B cell (primary cell): ENCODE measurements at places on chromosomes 3 and 15.

- peak; percentile 8 for DNase-seq
Observed at GRCh38 chr3:81302045-81302444, 459.4 kb downstream of the GBE1 start.

DNA sequence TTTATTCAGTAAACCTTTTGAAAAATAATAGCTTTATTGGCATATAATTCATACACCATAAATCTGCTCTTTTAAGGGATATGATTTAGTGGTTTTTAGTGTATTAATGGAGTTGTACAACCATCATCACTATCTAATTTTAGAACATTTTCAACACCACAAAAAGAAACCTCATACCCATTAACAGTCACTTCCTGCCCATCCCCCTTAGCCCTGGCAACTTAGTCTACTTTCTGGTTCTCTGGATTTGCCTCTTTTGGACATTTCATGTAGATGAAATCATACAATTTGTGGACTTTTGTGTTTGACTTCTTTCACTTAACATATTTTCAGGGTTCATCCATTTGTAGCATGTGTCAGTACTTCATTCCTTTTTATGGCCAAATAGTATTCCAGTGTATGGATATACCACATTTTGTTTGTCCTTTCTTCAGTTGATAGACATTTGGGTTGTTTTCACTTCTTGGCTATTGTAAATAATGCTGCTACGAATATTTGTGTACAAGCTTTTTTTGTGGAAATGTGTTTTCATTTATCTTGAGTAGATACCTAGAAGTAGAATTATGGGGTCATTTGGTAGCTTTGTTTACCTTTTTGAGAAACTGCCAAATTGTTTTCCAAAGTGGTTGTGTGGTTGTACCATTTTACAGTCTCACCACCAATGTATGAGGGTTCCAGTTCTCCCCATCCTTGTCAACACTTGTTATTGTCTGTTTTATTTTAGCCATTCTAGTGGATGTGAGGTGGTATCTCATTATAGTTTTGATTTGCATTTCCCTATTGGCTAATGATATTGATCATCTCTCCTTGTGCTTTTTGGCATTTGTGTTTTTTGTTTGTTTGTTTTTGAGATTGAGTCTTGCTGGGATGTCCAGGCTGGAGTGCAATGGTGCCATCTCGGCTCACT, 45.8 kb downstream of the SMAD3 start:
- peak; percentile 63 for DNase-seq

DNA sequence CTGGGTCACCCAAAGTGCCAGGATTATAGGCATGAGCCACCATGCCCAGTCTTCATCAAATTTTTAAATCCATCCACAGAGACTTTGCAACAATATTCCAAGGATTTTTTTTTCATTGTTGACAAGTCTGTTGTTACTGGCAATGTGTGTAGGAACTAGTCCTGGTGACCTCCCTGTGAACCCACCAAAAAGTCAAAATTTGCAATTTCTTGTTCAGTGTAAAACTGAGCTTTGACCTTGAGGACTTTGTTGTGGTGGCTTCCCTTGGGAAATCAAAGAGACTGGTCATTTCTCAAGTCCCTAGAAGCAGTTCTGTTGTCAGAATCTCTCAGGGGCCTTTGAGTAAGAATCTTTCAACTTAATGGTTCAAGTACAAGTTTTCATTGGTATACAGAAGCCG, 36.9 kb upstream of the COL8A1 start:
- no peak for DNase-seq

GRCh38 chr3:122576174-122576940, 1.1 kb upstream of the PARP15 start:
- DNase-seq: peak; percentile 96

GRCh38 chr3:49673121-49673714, 933 bp upstream of the APEH start:
- no peak for DNase-seq

DNA sequence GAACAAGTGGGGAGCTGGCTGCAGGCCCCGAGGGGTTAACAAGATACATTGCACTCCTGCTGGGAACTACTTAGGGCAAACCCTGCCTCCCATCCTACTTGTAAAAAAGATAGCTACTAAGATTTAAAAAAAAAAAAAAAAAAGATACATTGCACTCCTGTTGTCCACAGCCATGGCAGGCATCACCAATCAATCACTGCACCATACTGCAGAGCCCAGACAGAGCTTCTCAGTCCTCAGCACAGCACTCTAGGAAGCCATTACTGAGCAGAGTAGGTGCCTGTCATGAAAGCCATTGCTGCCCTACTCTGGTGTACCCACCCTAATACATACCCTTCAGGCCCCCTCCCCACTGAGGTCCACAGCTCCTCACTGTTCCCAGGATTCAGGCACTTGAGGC, 64.8 kb downstream of the RASGRF1 start:
- DNase-seq: no peak

DNA sequence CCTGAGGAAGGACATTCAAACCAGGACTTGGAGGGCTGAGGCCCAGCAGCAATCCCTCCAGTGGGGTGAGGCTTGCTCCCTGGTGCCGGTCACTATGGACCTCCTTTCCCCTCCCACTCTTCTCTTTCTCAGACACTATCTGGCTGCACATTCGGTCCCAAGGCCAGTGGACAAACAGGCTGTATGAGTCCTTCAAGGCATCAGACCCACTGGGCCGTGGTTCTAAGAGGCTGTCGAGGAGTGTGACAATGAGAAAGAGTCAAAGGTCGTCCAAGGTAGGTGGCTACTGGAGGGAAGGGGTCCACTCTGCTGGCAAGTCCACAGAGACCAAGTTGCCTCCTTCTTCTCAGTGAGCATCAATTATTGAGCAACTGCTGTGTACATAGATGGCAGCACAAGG, 28.0 kb downstream of the NOX5 start:
- DNase-seq: no peak

DNA sequence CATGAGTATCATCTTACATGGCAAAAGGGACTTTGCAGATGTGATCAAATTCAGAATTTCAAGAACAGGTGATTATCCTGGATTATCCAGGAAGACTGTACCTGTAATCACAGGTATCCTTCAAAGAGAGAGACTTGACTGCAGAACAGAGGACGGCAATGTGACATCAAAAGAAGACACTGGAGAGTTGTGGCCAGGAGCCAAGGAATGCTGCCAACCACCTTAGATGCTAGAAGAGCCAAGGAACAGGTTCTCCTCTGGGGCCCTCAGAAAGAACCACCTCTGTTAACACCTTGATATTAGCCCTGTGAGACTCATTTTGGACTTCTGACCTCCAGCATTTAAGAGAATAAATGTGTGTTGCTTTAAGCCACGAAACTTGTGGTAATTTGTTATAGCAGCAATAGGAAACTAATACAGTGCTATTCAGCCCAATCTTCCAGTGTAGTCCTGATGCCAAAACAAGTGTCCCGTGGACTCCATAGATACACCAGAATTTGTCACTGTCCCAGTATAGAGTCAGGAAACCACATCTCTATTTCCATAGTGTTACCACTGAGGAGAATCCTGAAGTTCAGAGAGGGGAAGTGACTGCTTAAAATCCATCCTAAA, 330.6 kb upstream of the TLE3 start:
- no peak for DNase-seq

DNA sequence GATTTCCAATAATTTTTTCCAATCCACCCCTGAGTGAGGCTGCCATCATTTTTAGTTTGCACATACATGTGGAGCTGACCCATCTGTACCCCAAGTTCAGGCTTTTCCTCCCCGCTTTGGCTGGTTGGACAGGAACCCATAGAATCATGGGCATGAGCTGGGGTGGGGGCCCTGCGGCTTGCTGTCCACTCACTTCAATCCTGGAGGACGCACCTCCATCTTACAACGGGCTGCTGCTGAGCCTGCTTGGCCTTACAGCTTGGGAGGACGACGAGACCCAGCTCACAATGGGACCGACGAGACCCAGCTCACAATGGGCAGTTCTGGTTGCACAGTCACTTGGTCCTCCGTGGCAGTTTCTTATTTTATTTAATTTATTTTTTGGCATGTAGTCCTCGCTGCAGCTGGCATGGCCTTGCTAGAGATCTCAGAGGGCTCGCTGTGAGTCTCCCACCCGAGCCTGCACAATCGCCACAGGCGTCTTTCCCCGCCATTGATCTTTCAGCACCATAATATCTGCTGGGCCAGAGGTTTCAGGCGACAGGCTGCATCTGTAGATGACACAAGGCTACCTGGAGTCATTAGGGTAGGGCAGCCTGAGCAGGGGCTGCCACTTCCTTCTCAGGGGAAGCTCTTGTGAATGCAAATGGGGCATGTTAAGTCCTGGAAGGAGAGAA, 19.6 kb upstream of the EPHB3 start:
- no peak for DNase-seq

GRCh38 chr3:16359331-16359730, 94.3 kb downstream of the OXNAD1 start:
- peak; percentile 16 for DNase-seq

DNA sequence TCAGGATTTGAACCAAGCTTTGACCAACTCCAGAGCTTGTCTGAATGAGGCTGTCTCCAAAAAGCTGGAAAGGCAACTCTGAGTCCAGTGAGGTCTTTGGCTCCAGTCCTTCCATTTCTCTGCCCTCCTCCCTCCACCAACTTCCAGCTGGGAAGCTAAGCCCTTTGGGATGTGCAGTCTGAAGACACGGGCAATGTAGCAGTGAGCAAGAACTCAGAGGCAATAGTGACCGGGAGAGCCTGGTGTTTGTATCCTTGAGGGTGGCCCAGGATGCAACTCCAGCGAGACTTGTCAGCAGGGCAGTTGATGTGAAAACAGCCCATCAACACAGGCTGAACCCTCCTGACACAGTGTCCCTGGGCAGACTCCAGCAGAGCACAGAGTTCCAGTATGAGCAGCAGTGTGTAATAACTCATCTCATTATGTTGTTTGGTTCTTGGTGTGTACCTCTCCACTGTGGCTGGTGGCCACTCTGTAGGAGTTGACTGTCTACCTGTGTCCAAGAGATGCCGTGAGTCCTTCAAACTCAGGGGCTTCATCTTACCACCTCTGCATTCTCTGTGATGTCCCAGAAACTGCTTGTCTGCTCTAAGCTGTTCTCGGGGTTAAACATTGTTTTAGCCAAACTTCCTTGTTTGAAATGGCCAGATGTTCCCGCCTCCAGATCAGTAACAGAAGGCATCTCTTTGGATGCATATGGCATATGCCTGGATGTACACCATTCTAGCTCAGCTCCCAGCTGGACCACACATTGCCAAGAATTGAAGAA, 6.6 kb downstream of the CDCP1 start:
- DNase-seq: no peak

GRCh38 chr3:50708620-50709019, 33.9 kb downstream of the DOCK3 start:
- no peak for DNase-seq

DNA sequence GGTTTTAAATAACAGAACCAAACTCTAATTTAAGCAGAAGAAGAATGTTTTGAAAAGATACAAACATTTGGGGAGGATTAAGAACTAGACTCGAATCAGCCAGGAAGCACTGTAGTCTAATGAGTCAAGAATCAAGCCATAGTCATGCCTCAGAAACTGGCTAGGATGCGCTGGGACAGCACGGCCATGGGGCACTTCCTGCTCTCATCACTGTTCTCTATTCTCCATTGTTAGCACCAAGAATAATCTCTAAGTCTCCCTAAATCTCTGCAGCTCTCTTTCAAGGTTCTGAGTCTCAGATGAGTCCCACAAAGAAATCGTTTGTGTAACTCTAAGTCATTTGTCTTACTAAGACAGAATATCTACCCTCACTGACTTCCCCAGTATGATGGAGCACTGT, 399.0 kb upstream of the KCNMB2 start:
- no peak for DNase-seq

DNA sequence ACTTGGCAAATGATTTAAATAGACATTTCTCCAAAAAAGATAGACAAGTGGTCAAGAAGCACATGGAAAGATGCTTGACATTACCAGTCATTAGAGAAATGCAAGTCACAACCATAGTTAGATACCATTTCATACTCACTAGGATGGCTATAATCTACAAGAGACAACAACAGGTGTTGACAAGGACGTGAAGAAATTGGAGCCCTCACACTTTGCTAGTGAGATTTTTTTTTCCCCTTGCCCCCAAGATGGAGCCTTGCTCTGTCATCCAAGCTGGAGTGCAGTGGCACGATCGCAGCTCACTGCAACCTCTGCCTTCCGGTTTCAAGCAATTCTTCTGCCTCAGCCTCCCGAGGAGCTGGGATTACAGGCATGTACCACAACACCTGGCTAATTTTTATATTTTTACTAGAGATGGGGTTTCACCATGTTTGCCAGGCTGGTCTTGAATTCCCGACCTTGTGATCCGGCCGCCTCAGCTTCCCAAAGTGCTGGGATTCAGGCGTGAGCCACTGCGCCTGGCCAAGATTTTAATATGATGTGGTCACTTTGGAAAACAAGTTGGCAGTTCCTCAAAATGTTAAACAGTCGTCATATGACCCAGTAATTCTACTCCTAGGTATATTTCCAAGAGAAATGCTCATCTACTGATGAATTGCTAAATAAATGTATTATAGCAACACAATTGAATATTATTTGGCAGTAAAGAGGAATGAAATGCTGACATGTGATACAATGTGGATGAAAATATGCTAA, 103.3 kb downstream of the ATG7 start:
- no peak for DNase-seq
